Muscle of leg (tissue), 16 donors: ENCODE measurements at places on chromosomes 12 and 14.
A peak's percentile ranks its signal among the peaks of the same experiment; 100 is the strongest.

DNA sequence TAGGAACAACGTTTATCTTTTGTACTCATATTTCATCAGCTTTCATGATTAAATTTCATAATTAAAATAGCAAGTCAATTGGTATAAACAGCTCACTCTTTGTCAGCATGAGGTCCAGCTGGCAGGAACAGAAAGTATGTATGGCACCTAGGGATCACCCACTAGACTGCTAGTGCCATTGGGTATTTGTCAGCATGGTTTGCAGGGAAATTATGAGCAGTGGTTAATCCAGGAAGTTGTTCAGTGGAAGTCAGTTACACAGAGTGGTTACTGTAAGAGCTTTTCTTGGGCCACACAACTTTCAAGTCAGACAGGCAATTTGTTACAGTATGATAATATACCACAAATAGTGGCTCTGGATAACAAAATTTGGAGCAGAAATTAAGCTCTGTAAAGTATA, 340.3 kb upstream of the RGS6 start:
- DNase-seq = no peak

DNA sequence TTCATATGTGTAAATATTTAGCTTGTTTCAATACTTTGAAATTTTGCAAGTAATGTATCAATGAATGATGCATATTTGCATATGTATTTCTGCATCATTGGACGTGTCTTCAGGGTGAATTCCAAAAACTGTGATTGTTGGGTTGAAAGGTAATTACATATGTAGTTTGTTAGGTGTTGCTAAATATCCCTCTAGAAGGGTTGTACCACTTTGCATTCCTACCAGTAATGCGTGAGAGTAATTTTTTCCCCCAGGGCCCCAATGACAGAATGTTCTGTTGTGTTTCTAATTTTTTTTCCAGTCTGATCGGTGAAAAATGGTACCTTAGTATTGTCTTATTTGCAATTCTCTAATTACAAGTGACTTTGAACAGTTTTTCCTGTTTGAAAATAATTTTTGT, 408.9 kb downstream of the NAV3 start:
- no peak for DNase-seq

GRCh38 chr12:3202734-3203446, 125.7 kb downstream of the TSPAN9 start:
- DNase-seq = peak; percentile 66

DNA sequence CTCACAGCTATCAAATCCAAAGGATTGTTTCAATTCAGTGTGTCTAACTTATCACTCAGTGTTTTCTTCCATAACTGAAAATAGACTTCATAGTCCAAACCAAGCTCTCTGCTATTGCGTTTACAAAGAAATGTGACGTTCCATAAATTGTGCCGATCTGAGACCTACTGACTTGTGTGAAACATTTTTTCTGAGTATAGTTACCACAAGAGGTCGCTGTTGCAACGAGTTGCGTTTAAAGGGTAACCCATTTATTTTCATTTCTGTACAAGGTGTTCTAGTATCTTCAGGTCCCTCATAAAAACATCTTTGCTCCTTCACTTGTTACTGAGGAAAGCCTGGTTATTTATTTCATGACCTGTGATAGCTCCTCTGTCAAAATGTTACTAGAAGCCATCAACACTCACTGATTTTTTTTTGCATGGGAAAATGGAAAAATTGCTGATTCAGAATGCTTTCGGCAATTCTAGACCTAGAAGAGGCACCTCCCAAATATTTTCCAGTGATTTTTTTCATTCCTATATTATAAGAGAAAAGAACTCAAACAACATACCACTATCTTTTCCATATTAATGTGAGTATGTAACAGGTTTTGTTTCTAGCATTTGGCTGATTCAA, 60.9 kb upstream of the OR4E1 start:
- DNase-seq = peak; percentile 19

DNA sequence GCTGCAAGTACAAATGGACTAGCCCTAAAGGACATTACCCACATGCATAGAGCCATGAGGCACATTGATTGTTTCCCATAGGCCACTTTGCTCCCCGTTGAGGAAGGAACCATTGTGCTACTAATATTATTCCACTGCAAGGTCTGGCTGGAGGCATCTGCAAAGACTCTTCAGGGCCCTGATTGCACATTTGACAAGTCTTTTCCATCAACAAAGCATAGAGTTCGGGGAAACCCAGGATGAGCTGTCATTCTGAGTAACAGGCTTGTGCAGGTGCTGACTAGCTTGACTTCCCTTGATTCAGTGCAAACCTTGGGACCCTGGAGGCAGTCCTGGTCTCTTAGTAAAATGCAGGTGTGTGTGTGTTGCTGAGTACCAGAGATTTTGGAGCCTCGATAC, 73.8 kb downstream of the SUSD6 start:
- no peak for DNase-seq

GRCh38 chr12:58117201-58117600, 175.8 kb downstream of the ATP23 start:
- DNase-seq = no peak

- DNase-seq = no peak
Observed at GRCh38 chr12:94418517-94418916, 41.1 kb downstream of the CEP83 start.

DNA sequence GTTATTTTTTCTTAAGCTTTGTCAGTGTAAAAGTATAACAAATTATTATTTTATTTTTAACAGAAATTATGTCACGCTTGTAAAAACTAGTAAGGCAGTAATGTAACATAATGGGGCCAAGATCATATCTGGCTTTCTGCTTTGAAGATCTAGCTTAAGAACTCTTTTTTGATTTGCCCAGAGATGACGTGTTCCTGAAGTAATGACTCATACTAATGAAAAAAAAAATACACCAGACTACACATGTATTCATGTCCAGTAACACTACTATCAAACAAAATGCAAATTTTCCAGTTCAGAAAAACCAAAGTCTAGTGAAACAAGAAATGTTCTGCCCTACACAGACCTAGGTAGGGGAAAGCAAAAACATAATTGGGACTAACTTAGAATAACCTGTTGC, 432.2 kb upstream of the ATXN7L3B start:
- peak; percentile 59 for DNase-seq

- no peak for DNase-seq
Observed at GRCh38 chr12:113135178-113136127, at the start of gene RASAL1. Gene RASAL1, minus strand, starts transcription at chr12:113135761. Its CDS starts 299 bp downstream, at chr12:113135462.

DNA sequence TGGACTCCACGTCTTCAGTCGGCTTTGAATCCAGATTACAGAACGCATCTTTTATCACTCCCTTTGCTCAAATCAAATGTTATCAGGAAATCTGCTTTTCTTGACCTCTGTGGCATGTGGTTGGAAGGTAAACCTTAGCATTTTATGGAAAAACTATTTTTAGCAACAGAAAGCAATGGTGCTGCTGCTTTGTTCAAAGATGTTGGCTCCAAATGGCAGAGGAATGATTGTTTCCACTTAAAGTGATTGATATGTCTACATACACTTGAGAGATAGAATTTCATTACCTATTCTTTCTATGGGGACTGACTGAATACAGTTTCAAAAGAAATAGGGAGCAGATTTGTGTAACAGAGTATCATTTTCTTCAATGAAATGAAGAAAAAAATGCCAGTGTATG, 761.2 kb downstream of the NOVA1 start:
- no peak for DNase-seq

DNA sequence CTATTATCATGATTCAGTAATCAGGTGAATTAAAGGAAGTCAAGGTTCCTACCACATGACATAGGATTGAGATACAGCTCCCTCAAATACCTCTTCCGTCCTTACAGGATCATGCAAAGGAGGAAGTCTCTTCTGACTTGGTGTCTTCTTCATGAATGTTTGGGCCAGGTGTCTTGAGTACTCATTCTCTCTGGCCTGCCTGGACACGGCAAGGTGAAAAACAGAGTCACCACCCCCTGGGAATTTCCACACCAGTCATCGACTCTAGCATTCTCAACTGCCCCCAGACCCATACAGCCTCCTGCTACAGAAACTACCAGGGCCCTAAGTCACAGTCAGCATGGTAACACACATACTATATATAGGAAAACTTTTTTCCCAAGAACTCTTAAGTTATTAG, 44.9 kb upstream of the LTBP2 start:
- DNase-seq = no peak

DNA sequence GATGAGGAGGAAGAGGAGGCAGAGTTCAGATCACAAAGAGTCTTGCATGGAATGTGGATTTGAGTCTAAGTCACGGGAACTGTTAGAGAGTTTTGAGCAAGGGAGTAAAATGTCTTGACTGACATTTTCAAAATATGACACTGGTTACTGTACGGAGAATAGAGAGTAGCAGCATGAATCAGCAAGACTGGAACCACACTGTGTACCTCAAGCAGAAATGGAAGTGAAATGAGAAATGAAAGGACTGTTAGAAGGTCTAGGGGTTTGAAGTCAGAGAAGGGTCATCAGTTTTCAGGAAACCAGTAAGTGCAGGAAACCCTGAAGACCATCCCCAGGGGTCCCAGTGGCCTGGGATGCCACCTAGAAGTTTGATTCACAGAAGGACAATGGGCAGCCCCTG, 236.3 kb downstream of the GALC start:
- no peak for DNase-seq

GRCh38 chr12:130879781-130880389, 8.0 kb downstream of the RAN start:
- DNase-seq = no peak

GRCh38 chr12:118052324-118053070, 8.5 kb downstream of the WSB2 start:
- peak; percentile 73 for DNase-seq

GRCh38 chr12:78559416-78559815, 305.2 kb upstream of the SYT1 start:
- no peak for DNase-seq

DNA sequence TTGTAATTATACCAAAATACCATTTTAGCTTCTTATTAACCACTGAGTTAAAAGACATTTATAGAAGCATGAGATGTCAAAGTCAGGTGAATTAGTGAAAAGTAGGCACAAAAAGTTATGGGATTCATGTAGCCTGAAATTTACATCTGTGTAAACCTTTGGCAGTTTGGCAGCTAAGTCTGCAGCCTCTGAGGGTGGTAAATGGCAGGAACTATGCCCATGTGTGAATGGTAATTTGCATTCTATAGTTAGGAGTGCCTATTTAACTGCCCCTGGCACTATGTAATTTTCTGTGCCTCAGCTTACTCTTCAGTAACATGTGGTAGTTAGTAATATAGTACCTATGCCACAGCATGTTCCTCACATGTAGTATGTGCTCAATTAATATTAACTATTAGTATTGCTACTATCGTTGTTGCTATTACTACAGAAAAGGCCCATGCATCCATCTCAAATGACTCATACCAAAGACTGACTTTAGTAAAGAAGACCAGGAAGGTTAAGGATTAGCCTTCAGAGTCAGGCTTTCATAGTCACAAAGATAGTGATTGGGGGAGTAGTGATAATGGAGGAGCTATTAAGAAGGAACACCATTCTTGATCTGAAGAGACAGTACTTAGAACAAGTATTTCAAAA, 258.7 kb upstream of the BTG1 start:
- DNase-seq = no peak

- no peak for DNase-seq
Observed at GRCh38 chr14:58574623-58575022, 63.1 kb upstream of the DACT1 start.

GRCh38 chr12:65896743-65897142, 72.5 kb downstream of the HMGA2 start:
- no peak for DNase-seq

DNA sequence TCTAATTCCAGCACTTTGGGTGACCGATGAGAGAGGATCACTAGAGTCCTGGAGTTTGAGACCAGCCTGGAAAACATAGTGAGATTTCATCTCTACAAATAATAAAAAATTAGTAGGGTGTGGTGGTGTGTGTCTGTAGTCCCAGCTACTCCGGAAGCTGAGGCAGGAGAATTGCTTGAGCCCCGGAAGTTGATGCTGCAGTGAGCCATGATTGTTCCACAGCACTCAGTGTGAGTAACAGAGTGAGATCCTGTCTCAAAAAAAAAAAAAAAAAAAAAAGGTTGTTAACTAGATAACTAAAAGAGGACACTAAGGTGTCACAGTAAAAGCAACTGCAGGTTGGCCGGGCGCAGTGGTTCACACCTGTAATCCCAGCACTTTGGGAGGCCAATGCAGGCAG, 121.3 kb upstream of the MAX start:
- no peak for DNase-seq

DNA sequence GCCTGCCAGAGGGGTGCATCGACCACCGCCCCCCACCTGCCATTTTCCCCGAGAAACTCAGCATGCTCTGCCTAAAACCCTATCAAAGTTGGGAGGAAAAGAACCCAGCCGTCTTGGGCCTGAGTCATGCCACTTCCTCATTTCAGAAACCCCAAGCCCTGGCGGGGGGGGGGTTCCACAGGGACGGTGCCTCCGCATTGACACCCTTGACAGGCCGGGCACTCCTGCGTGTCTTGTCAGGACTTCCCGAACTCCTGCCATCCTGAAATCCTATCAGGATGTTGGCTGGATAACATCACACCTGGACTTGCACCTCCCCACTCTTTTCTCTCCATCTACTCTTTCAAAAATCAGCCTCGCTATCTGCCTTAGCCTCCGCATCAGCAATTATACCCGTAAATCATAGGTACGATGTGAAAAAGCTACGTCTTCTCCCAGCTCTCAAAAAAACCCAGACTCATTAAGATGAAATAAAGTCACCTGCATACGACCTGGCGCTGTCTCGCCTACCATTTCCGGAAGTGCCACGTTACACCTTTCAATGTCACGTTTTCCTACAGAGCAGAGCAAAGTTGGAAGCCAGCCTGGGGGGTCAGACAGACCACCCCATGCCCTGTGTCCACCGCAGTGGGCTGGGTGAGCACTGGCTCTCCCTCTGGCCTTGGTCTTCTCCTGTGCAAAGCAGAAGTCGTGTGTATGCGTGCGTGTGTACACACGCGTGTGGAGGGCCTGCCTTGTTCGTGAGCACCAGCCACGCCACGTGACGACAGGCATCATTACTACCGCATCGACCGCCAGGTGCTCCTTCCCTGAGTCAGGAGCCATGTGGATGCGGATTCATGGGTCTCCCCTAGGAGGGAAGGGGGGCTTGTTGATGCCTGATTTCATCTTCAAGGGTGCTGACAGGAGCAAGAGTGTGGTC, 96.7 kb downstream of the RFLNA start:
- peak; percentile 68 for DNase-seq

DNA sequence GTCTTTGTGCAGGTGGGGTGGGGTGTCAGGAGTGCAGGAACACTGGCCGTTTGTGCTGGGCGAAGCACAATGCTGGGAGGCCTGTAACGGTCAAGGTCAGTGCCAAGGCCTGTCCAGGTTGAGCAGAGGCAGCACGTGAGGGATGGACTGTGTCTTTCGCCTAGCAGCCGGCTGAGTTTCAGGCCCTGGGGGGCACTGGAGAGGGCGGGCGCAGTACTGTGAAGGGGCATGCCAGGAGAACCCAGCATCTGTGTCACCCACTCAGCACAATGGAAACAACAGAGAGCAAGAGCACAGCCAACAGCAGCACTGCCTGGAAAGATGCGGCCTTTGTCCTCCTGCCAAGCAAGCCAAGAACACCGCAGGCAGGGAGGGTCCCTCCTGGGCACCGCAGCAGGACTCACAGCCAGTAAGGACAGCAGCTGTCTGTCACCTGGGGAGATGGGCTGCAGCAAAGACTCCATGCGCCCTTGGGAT, 25.2 kb downstream of the SLC25A47 start:
- no peak for DNase-seq

- DNase-seq = no peak
Observed at GRCh38 chr12:106855221-106855758, 80.8 kb downstream of the RIC8B start.
